ENCODE measurements at places on chromosomes 2 and 18. TPM values are rescaled to one million over a fixed set of nuclear protein-coding genes. Genes with fewer than 3 reads are reported as not detected.

The ERMN gene
- not detected for polyA plus RNA-seq

The PRKRA gene
- polyA plus RNA-seq: 46.2 TPM

The HOXD9 gene
- polyA plus RNA-seq: 3.0 TPM

The CCDC74B gene
- 1.1 TPM for polyA plus RNA-seq

The CNRIP1 gene
- polyA plus RNA-seq: 26.6 TPM

The LRP1B gene
- 0.25 TPM for polyA plus RNA-seq

The FEV gene
- polyA plus RNA-seq: 0.09 TPM

The TGFA gene
- polyA plus RNA-seq: 1.8 TPM

Data from adipose tissue (tissue), 3 donors.